Fibroblast of upper back skin (primary cell): ENCODE measurements at places on chromosomes 12 and 14.

GRCh38 chr12:55738123-55739024 lies 4.5 kb upstream of the GDF11 start:
- DNase-seq: peak; percentile 87

DNA sequence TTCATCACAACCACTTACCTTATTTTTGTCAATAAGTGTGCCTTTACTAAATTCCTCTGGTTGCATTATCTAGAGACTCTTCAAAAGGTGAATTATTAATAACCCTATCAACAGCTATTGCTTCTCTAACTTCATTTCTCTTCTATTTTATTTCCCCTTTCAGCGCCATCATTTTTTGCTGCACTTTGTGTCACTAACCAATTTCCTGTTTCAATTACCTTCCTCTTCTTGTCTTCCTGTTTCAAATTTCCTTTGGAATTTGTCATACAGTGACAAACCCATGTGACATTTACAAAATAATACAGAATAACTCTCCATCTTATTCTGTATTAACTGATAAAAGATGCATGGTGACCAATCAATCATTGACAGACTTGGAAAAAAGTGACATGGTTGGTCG lies 12.2 kb upstream of the CLEC2A start:
- no peak for DNase-seq

- DNase-seq: no peak
Observed at GRCh38 chr12:95626854-95627253, 75.6 kb upstream of the USP44 start.

GRCh38 chr12:53964315-53964713 lies 8.6 kb upstream of the HOXC11 start:
- no peak for DNase-seq

DNA sequence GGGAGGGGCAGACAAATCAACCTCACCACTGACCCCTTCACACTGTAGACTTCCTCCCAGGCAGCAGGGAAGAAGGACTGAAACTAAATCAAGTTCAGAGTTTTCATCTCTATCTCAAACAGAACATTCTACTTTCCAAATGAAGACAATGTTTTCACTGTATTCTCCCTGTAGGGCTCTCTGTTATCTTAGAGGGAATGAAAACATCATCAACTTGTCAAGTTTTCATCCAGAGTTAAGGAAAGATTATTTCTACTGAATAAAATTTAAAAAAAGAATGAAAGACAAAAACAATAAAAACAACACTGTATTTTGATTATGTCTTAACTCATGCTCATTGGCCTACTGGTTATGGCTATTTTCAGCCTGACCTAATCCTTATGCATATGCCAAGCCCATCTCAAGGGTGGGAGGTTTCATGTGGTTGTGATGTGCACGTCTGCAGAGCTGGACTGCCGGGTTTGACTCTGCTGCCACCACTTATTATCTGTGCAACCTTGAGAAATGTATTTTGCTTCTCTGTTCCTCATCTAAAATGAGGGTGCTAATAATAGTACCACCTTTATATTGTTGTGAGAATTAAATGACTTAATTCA lies 152.0 kb upstream of the AVPR1A start:
- no peak for DNase-seq

DNA sequence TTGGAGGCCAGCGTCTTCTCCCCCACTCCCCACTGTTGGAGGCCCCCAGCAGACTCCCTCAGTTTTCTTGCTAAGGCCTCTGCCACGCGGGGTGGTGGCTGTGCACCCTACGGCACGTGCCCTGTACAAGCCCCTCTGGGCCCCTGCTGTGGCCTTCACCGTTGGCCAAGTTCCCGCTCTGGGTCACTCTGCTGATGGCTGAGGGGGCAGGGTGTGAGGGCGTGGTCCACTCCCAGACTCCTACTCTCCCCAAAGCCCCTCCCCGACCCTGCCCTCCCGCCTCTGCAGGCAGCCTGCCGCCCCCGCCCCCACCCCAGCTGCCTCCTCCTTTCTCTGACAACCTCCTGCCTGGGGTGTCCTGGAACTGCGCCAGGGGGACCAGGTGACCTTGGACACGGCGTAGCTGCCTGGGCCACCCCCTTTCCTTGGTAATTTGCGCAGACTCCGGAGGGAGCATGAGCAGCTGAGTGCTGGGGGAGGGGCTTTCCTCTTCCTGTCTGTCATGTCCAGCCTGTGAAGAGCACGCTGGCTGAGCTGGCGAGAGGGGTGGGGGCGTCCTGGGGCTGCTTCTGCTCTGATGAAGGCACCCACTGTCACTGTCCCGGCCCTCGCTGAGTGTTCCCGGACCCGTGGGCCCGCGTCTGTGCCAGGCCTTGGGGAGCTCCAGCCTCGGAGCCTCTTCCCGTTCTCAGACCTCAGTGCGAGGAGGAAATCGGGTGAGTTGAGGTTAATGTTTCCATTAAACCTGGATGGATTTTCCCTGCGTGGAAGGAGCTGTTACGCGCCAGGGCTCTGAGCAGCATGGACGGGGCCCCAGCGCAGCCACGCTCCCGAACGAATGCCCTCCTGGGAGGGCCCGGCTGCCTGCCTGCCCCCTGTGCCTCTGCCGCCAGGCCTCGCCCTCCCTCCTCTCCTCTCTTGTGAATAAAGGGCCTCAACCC lies 85.0 kb downstream of the KIF26A start:
- peak; percentile 17 for DNase-seq

GRCh38 chr12:23096321-23096720 lies 471.4 kb downstream of the ETNK1 start:
- DNase-seq: no peak

DNA sequence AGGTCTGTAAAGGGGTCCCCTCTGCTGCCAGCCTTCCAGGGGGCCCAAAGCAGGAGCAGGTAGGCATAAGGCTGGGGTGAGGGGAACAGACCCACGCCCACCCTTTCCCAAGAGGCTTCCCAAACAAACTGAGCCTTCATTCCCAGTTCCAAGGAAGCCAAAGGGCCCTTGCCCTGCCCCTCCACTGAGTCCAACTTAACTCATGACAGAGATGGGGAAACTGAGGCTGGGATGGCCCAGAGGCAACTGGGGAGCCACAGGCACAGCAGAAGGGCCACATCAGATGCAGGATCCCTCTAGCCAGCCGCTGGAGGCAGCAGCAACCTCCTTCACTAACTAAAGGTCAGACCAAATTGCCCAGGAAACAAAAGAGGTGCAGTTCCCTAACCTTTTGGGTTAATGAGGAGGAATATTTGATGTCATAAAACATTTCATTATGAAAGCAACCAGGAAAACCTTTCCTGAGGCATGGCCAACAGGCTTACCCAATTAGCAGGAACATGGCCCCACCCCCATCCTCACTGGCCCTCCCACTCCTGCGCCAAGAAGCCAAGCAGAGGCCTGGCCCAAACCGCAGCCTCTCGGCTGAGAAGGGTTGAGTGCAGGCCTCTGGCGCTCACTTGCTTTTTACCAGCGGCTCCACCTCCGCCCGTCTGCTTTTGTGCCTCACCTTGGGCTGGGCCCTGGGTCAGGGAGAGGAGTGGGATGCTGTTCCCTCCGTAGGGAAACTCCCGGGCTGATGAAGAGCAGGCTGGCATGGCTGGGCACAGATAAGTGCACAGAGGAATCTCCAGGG lies 293.5 kb upstream of the RTL1 start:
- DNase-seq: peak; percentile 2

DNA sequence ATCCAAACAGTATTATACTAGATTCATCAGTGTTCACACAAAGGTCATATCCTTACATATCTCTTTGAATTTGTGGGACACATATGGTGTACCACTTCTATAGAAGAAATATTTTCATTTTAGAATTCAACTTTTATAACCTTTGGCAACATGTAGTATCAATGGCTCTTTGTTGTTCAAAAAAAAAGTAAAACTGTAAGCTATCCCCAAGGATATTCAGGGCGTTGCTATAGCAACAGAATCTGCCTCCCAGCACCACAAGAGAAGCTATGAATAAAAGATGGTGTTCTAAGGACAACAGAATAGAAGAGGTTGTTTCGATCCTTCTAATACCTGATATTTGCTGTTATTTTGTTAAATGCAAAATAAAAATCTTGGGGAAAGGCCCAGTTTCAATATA lies 139.3 kb downstream of the BRMS1L start:
- DNase-seq: no peak

DNA sequence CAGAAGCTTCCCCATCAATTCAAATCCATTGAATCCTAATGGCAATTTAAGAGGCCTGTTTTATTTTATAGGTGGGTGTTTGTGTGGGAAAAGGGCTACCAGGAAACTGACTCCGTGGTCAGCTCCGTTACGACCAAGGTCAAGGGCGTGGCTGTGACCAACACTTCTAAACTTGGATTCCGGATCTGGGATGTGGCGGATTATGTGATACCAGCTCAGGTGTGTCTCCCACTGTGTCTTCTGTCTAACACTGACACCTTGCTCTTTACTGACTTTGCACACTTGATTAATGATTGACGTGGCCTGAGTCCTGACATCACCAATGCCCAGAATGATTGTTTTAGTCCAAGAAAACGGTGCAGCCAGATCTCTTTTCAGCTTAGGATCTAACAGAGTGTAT lies 7.1 kb downstream of the P2RX4 start:
- no peak for DNase-seq

DNA sequence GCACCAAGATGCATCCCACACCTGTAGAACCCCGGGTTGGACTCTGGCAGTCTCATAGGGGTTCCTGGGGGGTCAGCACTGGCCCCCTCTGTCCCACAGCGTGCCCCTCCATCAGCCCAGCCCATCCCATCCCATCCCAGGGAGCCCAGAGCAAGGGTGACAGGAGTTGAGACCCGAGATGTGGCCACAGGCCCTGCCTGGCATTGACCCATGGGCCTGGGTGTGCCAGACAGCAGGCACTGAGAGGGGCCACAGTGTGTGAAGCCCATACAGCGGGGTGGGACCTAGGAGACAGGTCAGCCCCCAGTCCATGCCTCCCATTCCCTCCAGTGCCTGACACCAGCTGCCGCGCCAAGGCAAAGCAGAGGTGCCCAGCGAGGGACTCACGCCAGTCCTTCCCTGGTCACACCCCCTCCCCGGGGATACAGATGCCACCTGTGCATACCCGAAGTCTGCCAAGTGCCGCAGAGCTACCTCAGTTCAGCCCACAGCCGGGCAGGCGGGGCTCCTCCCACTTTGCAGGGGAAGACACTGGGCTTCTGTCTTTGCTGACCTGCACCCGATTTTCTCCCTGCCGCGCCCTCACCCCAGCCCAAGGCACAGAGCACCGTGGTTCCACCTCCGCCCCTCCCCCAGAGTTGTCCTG lies 50.4 kb downstream of the CYP46A1 start:
- no peak for DNase-seq

DNA sequence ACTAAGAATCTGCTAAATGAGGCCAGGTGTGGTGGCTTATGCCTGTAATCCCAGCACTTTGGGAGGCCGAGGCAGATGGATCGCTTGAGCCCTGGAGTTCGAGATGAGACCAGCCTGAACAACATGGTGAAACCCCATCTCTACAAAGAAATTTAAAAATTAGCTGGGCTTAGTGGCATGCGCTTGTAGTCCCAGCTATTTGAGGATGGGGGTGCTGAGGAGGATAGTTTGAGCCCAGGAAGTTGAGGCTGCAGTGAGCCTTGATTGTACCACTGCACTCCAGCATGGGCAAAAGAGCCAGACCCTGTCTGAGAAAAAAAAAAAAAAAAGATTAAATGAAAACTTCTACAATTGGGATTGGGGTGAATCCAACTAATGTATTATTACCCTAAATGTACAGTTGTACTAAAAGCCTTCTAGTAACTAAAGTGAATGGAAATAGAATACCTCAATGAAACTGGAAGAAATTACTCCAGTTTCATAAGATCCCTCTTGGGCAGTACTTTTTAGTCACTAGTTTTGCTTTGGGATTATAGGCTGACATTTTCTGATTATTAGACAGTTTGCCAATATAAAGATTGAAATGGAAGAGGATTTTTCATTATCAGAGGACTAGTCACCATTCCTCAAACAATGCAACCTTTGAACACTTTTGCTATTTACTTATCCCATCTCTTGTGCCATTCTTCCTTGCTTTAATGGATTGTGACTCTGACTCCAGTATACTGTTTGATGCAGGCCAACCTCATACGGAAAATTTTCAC lies 14.3 kb downstream of the COCH start:
- no peak for DNase-seq

DNA sequence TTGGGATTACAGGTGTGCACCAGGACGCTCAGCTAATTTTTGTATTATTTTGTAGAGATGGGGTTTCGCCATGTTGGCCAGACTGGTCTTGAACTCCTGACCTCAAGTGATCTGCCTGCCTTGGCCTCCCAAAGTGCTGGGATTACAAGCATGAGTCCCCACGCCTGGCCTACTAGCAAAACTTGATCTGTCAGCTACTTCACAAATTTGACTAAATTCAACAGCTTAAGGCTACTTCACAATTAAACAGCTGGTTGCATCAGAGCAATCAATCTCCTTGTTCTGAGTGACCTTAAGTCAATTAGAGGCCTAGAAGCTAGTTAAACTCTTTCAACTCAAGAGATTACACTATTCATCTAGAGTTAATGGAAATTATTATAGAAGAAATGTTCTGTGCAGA lies 12.2 kb downstream of the COQ10A start:
- DNase-seq: no peak
